ENCODE measurements at places on chromosomes 2 and 18.
A peak's percentile ranks its signal among the peaks of the same experiment; 100 is the strongest.

- H3K36me3 ChIP-seq: peaks cover 3% of the 10 kb centered on the region
- H3K27ac ChIP-seq: no peak overlapping the region
- H3K27me3 ChIP-seq: no peaks in the 10 kb centered on the region
- H3K4me3 ChIP-seq: no peak overlapping the region
- peak; percentile 57 for DNase-seq
Observed at GRCh38 chr2:3282056-3282998, 95.3 kb downstream of the EIPR1 start.

DNA sequence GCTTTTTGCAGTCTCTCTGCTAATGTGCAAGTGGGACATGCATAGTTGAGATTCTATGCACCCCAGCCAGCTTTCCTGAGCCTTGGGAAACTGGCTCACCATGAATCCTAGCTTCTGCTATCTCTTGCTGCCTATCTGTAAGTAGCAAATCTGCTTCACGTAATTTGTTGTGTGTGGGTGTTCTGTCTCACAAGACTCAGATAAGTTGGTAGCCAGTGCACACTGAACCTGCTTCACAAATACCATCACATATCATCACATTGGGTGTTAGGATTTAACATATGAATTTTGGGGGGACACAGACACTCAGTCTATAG is 13.9 kb upstream of the VRK2 start:
- H3K4me1 ChIP-seq: no peaks in the 10 kb centered on the region
- H3K27ac ChIP-seq: no peak overlapping the region
- H3K4me3 ChIP-seq: no peak overlapping the region
- no peak for DNase-seq

- H3K36me3 ChIP-seq: peaks cover 6% of the 10 kb centered on the region
- H3K27me3 ChIP-seq: no peaks in the 10 kb centered on the region
- H3K4me1 ChIP-seq: no peaks in the 10 kb centered on the region
- no peak overlapping the region for H3K27ac ChIP-seq
- DNase-seq: no peak
Observed at GRCh38 chr2:72710418-72711152, 115.2 kb downstream of the EXOC6B start.

DNA sequence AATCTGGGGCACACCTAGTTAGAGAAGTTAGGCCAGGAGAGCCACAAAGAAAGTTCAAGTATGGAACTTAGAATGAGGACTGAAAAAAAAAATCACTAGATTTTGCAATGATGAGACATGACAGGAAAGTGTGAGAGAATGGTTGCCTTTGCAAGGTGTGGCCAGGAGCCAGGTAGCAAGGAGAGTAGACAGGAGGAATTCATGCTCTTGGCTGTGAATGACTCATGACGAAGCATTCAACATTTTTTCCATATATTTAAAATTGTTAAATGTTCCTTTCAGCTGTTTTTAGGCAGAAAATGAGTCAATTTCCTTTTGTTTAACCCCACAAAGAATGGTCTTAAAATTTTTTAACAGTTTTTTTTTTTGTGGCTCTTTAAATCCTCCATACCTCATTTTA is 636.9 kb downstream of the PLCL1 start:
- no peak overlapping the region for H3K27ac ChIP-seq
- no peak for DNase-seq
- H3K4me3 ChIP-seq: no peak overlapping the region
- no peaks in the 10 kb centered on the region for H3K4me1 ChIP-seq
- no peaks in the 10 kb centered on the region for H3K27me3 ChIP-seq

DNA sequence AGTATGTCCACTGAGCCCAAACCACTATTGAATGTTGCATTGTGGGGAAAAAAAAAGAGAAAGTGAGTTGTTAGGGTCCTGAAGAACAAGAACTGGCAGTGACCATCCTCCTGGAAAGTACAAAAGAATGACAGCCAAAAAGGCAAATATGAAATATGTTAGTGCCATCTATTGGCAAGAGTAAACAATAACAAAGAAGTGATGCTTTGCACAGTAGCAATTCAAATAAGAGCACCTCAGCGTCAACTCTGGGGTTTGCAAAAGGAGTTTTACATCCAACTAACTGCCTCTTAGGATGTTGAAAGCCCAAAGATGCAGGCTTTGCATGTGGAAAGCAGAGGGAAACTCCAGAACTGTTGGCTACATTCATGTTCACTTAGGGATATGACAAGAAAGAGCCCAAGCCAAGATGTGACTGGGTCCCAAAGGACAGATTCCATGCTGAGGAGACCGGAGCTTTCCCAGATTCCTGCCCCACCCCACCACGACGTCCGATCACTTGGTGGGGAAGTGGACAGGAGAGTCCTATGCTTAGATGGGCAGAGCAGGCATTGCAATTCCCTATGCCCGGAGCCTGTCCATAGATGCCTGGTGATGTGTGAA is 15.6 kb downstream of the TRABD2A start:
- no peaks in the 10 kb centered on the region for H3K4me1 ChIP-seq
- no peaks in the 10 kb centered on the region for H3K36me3 ChIP-seq
- DNase-seq: no peak
- H3K4me3 ChIP-seq: no peak overlapping the region
- no peak overlapping the region for H3K27ac ChIP-seq
- H3K27me3 ChIP-seq: peaks cover 34% of the 10 kb centered on the region

GRCh38 chr18:79590191-79591031 is 89.2 kb upstream of the CTDP1 start:
- H3K36me3 ChIP-seq: peaks cover 4% of the 10 kb centered on the region
- no peak overlapping the region for H3K27ac ChIP-seq
- no peak for DNase-seq
- H3K4me1 ChIP-seq: peaks cover 2% of the 10 kb centered on the region

DNA sequence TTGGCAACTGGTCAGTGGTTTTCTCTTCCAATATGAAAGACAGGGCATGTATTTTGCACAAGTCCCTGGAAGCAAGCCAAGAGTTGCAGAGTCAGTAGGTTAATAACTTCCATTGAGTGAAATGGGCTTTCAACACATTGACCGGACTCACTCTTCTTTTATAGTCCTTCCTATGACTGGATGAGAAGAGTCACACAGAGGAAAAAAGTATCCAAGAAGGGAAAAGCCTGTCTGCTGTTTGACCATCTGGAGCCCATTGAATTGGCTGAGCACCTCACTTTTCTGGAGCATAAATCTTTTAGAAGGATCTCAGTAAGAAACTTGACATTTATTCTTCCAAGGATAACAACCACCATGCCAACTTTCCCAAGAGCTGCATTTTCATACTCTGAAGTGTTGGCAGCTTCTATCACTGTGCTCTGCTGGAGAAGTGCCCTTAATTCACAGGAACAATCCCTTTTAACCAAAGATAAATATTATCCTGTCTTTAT is 45.4 kb downstream of the RASGRP3 start:
- H3K27ac ChIP-seq: peak overlapping the region; percentile 77
- H3K4me3 ChIP-seq: no peak overlapping the region
- DNase-seq: no peak
- H3K36me3 ChIP-seq: no peaks in the 10 kb centered on the region
- peaks cover 27% of the 10 kb centered on the region for H3K4me1 ChIP-seq

DNA sequence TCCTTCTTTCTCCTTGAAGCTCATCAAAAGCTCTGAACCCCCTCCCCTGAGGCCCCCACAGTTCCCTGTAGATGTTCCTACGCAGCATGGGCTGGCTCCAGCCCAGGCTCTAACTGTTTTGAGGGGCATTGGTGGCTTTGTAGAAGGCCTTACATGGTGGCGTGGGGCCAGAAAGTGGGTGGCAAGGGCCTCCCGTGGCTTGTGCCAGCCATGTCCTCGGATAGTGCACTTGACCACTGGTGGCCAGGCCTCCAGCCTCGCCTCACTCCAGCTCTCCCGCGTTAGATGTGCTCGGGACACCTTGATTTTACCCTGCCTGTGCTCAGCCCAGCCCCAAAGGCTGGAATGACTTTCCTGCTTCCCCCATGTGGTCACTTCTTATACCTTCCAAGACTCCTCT is 92.9 kb downstream of the TWIST2 start:
- DNase-seq: peak; percentile 68
- H3K27me3 ChIP-seq: peaks cover 2% of the 10 kb centered on the region
- H3K4me3 ChIP-seq: no peak overlapping the region
- no peak overlapping the region for H3K27ac ChIP-seq
- H3K36me3 ChIP-seq: no peaks in the 10 kb centered on the region
- H3K4me1 ChIP-seq: peaks cover 4% of the 10 kb centered on the region

GRCh38 chr2:8315531-8316165 is 366.2 kb upstream of the ID2 start:
- H3K36me3 ChIP-seq: no peaks in the 10 kb centered on the region
- peak; percentile 25 for DNase-seq
- H3K4me1 ChIP-seq: no peaks in the 10 kb centered on the region
- H3K4me3 ChIP-seq: no peak overlapping the region
- H3K27me3 ChIP-seq: peaks cover 9% of the 10 kb centered on the region

- peak overlapping the region; percentile 83 for H3K4me3 ChIP-seq
- peaks cover 58% of the 10 kb centered on the region for H3K4me1 ChIP-seq
- no peaks in the 10 kb centered on the region for H3K36me3 ChIP-seq
- DNase-seq: peak; percentile 88
- no peaks in the 10 kb centered on the region for H3K27me3 ChIP-seq
Observed at GRCh38 chr2:106886916-106887758, 1.2 kb upstream of the ST6GAL2 start.

DNA sequence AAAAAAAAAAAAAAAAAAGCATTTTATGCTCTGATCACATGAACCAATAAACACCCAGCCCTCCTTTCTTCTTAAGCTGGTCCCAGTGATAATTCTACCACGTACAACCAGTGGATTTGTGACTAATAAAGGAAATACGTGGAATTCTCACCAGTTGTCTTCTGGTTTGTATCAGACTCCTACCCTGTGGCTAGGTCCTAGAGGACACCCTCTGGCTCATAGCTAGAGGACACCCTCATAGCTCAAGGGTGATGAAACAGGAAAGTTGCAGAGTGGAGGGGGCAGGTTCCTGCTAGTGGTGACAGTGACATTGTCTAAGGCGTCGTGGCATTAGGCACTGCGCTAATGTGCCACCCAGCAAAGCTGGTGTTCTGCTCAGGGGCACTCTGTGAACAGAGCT is 167.8 kb downstream of the BCL11A start:
- no peak overlapping the region for H3K4me3 ChIP-seq
- peaks cover 23% of the 10 kb centered on the region for H3K4me1 ChIP-seq
- no peaks in the 10 kb centered on the region for H3K36me3 ChIP-seq
- no peak for DNase-seq
- peak overlapping the region; percentile 27 for H3K27ac ChIP-seq

- DNase-seq: no peak
- H3K4me1 ChIP-seq: no peaks in the 10 kb centered on the region
- H3K27me3 ChIP-seq: peaks cover 5% of the 10 kb centered on the region
- no peak overlapping the region for H3K27ac ChIP-seq
Observed at GRCh38 chr2:118128826-118129225, 40.6 kb downstream of the INSIG2 start.

DNA sequence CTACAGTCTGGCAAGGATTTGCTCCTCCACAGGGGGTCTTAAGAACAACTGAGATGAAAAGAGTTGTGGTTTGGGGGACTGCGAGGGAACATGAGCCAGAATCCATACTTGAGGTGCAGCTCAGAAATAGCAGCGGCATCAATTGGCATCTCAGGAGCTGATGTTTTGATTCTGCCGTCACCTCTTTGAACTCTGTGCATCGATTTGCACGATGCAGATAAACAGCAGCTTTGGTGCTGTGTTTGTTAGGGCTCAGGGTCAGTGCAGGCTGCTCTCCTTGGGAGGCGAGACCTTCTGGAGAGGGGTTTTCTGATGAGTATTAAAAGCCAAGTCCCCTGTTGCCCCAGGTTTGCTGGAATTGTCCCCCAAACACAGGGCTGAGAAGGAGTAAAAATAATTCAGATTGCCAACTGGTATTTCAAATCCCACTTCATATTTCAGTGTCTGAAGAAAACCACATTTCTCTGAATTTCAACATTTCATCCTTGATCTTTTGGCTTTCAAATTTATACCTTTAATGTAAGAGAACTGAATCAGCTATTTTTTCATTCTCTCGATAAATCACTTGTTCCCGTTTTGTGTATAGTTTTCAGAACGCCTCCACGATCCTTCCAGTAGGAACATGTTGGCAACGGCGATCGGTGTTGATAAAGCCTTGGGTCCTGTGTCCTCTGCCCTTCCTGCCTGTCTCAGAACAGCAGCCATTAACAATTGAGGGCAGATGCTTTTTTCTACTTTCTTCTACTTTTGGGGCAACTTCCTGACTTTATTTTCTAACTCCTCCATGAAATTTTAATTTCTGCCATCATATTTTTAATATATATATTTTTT is 65.0 kb downstream of the RAB31 start:
- H3K4me1 ChIP-seq: peaks cover 40% of the 10 kb centered on the region
- no peak overlapping the region for H3K4me3 ChIP-seq
- H3K27me3 ChIP-seq: no peaks in the 10 kb centered on the region
- DNase-seq: no peak

- no peak overlapping the region for H3K27ac ChIP-seq
- DNase-seq: no peak
- no peak overlapping the region for H3K4me3 ChIP-seq
- peaks cover 4% of the 10 kb centered on the region for H3K36me3 ChIP-seq
Observed at GRCh38 chr2:44559108-44559507, 197.4 kb downstream of the CAMKMT start.

- no peaks in the 10 kb centered on the region for H3K36me3 ChIP-seq
- no peaks in the 10 kb centered on the region for H3K27me3 ChIP-seq
- H3K27ac ChIP-seq: no peak overlapping the region
- no peak overlapping the region for H3K4me3 ChIP-seq
- DNase-seq: no peak
- no peaks in the 10 kb centered on the region for H3K4me1 ChIP-seq
Observed at GRCh38 chr18:67652288-67652687, 135.8 kb upstream of the DSEL start.

DNA sequence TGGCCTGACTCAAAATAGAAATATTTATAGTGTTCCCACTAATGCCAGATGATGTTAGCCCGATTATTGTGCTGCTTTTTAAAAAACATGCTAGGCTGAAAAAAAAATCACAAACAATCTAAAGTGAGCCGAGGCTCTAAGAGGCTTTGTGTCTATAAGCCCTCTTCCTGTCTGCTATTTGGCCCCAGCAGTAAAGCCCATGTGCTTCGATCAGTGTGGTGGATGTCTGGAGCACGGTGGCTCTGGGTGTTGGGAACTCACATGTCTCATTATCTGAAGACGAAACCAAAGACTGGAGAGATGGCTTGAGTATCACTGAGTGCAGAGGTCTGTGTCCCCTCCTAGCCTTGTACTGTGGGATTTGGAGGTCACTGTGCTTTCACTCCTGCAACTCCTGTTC is 55.1 kb downstream of the INO80C start:
- no peaks in the 10 kb centered on the region for H3K36me3 ChIP-seq
- peaks cover 34% of the 10 kb centered on the region for H3K4me1 ChIP-seq
- no peak overlapping the region for H3K4me3 ChIP-seq
- no peak for DNase-seq
- peak overlapping the region; percentile 29 for H3K27ac ChIP-seq

GRCh38 chr2:73091164-73091563 is 19.7 kb upstream of the SFXN5 start:
- no peak overlapping the region for H3K4me3 ChIP-seq
- H3K27ac ChIP-seq: no peak overlapping the region
- peaks cover 10% of the 10 kb centered on the region for H3K36me3 ChIP-seq
- no peak for DNase-seq
- no peaks in the 10 kb centered on the region for H3K27me3 ChIP-seq

- H3K4me3 ChIP-seq: no peak overlapping the region
- no peak for DNase-seq
- no peaks in the 10 kb centered on the region for H3K36me3 ChIP-seq
- H3K4me1 ChIP-seq: peaks cover 61% of the 10 kb centered on the region
- H3K27me3 ChIP-seq: no peaks in the 10 kb centered on the region
Observed at GRCh38 chr2:120862201-120863060, 126.8 kb downstream of the GLI2 start.

GRCh38 chr18:58748899-58749595 is 77.8 kb downstream of the MALT1 start:
- no peak for DNase-seq
- no peak overlapping the region for H3K27ac ChIP-seq
- no peaks in the 10 kb centered on the region for H3K27me3 ChIP-seq
- H3K4me1 ChIP-seq: no peaks in the 10 kb centered on the region
- H3K4me3 ChIP-seq: no peak overlapping the region
